ENCODE measurements at places on chromosomes 6 and 20.

GRCh38 chr6:37804586-37804985 lies 14.9 kb upstream of the ZFAND3 start:
- DNase-seq, result no peak

DNA sequence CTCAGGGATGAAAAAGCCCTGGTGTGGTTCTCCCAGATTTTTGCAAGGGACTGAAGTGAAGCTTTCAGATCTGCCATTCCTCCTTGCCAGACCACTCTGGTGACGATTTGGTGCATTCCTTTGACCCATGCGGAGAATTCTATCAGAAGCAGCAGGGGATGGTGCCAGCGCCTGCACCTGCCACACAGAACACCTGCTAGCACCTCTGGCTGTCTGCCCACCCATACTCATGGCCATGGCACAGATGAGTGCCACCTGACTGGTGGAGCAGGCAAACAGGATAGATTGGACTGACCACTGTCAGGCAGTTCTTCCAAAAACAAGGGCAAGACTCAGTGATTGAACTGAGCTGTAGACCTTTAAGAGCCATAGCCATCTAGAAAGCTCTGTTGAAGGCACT lies 107.1 kb downstream of the CDYL start:
- DNase-seq, result no peak

GRCh38 chr6:139882977-139883728 lies 508.7 kb upstream of the CITED2 start:
- no peak for DNase-seq

GRCh38 chr6:15952231-15953151 lies 176.4 kb upstream of the MYLIP start:
- DNase-seq, result no peak

- DNase-seq, result no peak
Observed at GRCh38 chr6:68447112-68447511, 188.0 kb upstream of the ADGRB3 start.

DNA sequence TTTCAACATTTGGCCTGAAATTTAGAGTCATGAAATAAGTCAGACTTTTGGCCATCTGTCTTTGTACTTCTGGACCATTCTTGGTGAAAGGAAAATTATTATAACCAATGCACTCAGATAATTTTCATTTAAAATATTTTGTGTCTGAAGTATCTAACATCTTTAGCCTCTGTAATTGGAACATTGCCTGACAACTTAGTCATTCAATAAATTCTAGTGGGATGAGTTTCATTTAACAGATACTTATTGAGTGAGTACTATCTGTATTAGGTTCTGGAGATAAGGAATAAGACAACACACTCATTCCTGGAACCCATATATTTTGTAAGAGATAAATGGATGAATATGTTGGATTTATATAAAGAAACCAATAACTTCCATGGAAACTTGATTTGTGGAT lies 536.0 kb downstream of the BCKDHB start:
- no peak for DNase-seq

DNA sequence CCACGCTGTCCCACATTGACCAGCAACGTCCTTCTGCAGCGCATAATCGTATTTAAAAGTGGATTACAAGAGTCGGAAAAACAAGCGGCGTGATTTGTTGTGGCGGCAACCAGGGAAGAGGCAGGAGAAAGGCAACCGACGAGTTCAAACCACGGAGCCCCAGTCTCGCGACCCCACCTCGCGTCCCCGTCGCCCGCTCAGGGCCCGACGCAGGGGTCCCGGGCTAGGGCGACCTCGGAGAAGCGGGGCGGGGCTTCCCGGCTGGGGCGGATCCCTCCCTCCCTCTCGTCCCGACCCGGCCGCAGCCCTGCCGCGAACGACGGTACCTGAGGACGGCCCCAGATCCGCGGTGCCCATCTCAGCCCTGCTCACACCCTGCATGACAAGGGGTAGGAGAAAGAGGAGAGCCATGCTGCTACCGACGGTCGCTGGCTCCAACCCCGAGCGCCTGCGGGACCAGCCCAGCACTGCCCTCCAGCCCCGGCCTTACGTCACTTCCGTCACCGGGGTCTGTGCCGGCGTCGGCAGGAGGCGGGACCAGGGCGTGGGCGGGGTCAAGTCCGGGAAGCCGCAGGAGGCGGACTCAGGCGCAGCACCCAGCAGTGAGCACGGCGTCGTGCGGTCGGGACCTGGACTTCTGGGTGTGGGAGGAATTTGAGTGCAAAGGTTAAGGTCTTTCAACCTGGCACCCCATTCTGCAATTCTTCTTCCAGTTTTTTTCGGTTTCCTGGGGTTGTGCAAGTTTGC lies at the start of gene IFNGR1:
TSS of gene IFNGR1 (minus strand) at position 469 of the 747 bp plus-strand sequence. CDS start at position 411, 58 bp downstream.
- DNase-seq, result peak; percentile 85

GRCh38 chr20:3340443-3340842 lies 67.0 kb downstream of the DNAAF9 start:
- DNase-seq, result no peak

DNA sequence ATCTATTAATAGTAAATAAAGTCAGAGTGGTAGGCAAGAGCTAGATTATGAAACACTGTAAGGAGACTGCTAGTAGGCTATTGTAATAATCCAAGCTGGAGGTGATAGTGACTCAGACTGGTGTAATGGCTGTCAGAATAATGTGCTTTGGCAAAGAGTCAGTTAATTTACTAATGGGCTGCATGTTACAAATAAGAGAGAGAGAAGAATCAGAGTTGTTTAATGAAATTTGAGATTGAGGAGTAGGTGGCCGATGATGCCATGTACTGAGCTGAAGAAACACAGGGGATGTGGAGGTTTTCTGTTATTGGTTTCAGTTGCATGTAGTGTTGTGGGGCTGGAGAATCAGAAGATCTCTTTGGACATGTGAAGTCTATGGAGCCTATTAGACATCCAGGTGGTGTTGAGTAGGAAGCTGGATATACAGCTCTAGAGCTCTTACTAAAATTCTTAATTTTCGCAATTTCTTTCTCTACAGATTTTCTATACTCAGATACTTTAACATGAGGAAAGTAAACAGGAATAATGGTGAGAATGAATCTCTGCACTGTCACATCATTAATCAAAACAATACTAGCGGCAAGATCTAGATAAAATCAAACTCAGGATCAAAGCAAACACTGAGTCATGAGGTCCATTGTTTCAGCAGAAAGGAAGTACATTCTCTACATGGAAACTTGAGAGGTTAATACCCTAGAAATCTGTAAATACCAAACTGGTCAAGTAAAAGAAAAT lies 167.7 kb downstream of the SIM1 start:
- no peak for DNase-seq

GRCh38 chr20:57665589-57665971 lies 44.2 kb downstream of the PMEPA1 start:
- DNase-seq, result no peak

- DNase-seq, result no peak
Observed at GRCh38 chr20:54573838-54574237, 98.4 kb downstream of the DOK5 start.

DNA sequence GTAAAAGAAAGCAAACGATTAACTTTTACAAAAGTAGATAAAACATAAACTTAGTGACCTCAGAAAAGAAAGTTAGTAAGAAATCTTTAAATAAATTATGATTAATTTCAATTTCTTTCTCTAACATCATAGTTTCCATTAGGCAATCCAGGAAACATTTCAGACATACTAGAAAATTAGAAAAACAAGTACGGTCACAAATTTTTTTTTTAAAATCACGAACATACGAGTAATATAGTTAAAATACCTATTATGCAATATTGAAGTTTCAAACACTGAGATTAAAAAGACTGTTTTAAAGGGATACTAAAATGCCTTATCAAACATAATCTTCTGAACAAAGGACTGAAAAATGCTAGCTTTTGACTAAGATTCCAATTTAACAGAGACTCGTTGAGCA lies 26.2 kb downstream of the NOL7 start:
- no peak for DNase-seq

DNA sequence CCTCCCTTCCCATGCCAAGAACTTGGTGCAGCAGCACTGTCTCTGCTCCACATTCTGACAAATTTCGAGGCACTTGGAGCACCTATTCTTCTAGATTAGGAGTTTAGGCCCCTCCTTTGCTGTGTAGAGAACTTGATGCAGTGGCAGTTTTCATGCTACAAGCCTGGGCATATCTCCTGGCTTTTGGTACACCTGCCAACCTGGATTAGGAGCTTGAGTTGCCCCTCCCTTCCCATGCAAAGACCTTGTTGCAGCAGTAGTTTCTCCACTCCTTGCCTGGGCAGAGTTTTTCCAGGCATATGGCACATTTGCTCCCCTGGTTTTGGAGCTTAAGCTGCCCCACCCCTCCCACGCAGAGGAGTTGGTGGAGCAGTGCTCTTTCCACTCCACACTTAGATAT lies 956.1 kb downstream of the EYS start:
- DNase-seq, result no peak

GRCh38 chr6:150093397-150093796 lies 24.5 kb upstream of the ULBP3 start:
- DNase-seq, result no peak

DNA sequence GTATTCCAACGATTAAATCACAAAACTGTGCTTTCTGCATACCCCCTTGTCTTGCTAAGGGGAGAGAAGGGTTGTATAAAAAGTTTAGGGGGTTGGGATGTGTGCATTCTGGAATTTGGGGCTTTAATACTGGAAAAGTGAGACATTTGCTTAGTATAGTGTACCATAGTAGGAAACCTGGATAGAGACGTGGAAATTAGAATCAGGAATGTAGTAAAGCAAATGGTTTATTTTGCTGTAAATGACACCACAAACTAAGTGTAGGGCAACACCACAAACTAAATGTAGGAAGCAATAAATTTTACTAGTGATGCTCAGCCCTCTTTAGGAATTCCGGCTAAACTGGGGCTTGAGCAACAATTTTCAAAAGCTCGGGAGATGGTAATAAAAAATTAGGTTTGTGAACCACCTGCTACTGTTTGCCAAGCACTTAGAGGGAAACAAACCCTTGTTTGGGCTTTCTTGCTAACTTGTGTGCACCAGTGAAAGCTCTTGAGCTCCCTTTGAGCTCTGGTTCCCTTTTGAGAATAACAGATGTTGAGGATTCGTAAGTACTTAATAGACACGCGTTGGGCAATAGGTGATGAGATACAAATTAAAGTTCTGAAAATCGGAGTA lies 13.8 kb downstream of the BRD2 start:
- no peak for DNase-seq

DNA sequence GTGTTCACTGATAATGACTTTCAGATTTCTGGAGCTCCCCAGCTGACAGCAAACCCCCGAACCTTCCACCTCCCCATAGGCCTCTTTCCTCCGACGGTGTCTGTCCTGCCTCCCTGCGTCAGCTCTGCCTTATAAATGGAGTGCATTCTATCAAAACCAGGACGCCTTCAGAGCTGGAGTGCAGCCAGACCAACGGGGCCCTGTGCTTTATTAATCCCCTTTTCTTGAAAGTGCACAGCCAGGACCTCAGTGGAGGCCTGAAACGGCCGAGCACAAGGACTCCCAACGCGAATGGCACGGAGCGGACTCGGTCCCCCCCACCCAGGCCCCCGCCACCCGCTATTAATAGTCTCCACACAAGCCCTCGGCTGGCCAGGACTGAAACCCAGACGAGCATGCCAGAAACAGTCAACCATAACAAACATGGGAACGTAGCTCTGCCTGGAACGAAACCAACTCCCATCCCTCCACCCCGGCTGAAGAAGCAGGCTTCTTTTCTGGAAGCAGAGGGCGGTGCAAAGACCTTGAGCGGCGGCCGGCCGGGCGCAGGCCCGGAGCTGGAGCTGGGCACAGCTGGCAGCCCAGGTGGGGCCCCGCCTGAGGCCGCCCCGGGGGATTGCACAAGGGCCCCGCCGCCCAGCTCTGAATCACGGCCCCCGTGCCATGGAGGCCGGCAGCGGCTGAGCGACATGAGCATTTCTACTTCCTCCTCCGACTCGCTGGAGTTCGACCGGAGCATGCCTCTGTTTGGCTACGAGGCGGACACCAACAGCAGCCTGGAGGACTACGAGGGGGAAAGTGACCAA lies 42.3 kb upstream of the NAA20 start:
- DNase-seq, result no peak

DNA sequence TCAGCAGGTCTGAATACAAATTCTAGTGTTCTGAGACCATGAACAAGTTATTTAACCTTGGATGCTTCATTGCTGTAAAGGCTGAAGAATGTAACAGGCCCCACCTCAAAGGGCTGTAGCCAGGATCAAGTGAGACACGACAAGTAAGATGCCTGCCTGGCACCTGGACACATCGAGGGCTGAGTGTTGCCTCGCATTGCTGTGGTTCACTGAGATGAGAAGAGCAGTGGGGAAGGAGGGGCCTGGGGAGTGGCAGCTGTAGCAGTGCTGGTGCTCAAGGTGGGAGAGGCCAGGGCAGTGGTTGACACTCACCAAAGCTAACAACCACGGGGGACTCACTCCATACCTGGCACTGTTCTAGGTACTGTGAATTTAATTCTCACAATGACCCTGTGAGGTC lies 187.8 kb downstream of the KIF16B start:
- no peak for DNase-seq

GRCh38 chr20:34567892-34568865 lies 9.7 kb downstream of the MAP1LC3A start:
- no peak for DNase-seq

GRCh38 chr20:61193164-61193563 lies 58.9 kb upstream of the CDH4 start:
- DNase-seq, result no peak

DNA sequence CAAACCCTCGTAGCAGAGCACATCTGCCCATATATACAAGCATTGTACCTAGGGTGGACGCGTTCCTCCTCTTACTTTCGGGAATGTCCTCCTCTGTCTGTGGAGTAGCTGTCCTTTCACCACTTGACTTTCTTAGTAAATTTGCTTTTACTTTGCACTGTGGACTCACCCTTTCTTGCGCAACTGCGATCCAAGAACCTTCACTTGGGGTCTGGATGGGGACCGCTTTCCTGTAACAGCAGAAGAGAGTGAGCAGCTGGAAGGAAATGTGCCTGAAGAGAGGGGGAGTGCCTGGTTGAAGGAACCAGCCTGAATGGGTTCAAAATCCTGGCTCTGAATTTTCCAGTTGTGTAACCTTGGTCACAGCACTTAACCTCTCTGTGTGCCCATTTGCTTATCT lies 40.1 kb upstream of the PMEPA1 start:
- DNase-seq, result no peak

All from stimulated activated CD4-positive, alpha-beta T cell treated with anti-CD3 and anti-CD28 coated beads, TNF-alpha, amount 100 ng/mL, for 1 hour (primary cell).